ENCODE measurements at places on chromosomes 6 and 20.
A peak's percentile ranks its signal among the peaks of the same experiment; 100 is the strongest.

DNA sequence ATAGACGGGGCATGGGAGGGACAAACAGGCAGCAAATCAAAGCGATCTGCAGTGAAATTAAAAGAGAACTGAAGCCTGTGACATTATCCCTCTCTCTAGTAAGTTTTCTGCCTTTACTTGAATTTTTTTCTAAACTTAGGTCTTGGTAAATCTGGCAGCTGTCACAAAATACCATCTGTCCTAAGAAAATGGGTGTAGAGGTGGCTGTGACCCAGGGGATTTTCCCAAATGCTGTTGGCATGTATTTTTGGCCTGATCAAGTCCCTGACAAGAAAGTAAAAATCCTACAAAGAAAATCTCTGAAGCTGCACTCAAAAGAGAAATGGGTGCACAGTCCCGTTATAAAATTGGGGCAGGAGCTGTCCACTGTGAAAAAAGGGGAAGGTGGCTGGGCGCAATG lies 30.2 kb upstream of the F13A1 start:
- no peak for DNase-seq

- DNase-seq: no peak
Measured at GRCh38 chr20:20161611-20162010, 109.3 kb downstream of the CFAP61 start.

GRCh38 chr6:31692353-31692752 lies 10.8 kb downstream of the ABHD16A start:
- DNase-seq: no peak

GRCh38 chr6:163182696-163183095 lies 231.8 kb upstream of the QKI start:
- DNase-seq: no peak

GRCh38 chr6:49462599-49462926 lies 490 bp downstream of the MMUT start:
- peak; percentile 30 for DNase-seq

GRCh38 chr6:149840345-149841075 lies 23.6 kb downstream of the LRP11 start:
- DNase-seq: peak; percentile 58

- no peak for DNase-seq
Measured at GRCh38 chr6:6700407-6701270, 112.1 kb downstream of the LY86 start.

DNA sequence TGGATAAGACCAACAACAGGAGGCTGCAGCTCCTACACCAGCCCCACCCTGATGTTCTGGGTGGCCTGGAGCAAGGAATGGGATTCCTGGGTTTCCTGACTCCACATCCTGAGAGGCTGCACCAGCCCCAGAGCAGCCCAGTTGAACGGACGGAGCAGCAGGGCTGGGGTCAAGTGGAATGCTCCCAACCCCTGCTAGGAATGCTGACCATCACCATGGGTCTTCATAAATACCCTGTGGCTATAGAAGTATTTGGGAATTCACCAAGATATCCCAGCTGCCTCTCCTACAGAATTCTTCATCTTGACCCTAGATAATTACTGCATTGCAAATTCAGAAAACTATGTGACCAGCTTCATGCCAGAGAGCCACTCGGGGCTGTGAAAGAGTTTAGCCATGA lies 180.3 kb downstream of the THBS2 start:
- no peak for DNase-seq

DNA sequence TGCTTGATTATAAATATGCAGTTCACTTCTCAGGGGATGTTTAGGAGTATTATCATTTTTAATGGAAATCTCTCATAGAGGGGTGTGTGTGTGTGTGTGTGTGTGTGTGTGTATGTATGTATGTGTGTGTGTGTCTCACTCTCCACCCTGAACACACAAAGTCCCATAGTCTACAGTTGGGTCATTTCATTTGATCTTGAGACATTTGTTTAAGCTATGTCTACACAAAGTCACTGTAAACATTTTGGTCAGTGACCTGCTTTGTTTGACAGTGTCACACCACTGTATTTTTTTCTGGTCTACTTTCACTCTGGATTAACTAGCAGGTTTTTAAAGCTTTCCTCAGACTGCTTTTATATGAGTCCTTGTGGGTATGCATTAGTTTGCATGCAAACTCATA lies 215.2 kb downstream of the GRIK2 start:
- DNase-seq: no peak

GRCh38 chr6:143605906-143606521 lies 71.8 kb upstream of the PHACTR2 start:
- no peak for DNase-seq

- DNase-seq: no peak
Measured at GRCh38 chr6:170317076-170317475, 10.5 kb downstream of the FAM120B start.

GRCh38 chr6:123616942-123617341 lies 19.8 kb downstream of the TRDN start:
- no peak for DNase-seq

- DNase-seq: no peak
Measured at GRCh38 chr6:148943451-148943850, 196.6 kb downstream of the UST start.

DNA sequence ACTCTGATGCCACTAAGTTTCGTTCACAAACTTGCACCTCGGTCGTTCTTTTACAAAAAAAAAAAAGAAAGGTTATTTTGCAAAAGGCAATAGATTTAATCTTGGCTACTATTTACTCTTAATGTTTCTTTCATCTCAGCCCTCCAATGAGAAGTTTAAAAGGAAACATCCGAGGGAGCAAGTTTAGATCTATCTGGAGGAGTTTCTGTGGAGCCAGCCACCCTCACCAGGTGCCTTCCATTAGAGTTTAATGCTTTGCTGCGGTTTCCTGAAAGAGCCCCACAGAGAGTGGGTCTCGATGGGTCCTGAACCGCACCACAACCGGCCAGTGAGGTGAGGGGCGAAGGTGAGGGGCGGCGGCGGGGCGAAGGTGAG lies 632 bp downstream of the PRKN start:
- DNase-seq: no peak

- DNase-seq: no peak
Measured at GRCh38 chr6:93423542-93423941, 4.2 kb upstream of the EPHA7 start.

DNA sequence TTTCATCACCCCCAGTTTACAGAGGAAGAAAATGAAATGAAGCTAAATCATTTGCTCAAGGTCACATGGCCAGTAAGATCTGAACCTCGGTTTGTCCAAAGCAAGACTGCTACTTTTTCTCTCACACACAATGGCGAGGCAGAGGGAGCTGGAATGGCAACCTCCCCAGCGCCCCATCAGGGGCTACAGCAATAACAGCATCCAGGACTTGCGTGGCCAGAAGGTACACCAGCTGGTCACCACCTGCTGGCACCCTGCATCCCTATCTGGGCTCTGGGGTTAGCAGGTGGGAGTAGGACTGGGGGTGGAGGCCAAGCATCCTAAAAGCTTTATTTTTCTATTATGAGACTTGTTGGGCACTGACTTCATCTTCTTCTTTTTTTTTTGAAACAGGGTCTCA lies 41.3 kb downstream of the TTI1 start:
- no peak for DNase-seq

DNA sequence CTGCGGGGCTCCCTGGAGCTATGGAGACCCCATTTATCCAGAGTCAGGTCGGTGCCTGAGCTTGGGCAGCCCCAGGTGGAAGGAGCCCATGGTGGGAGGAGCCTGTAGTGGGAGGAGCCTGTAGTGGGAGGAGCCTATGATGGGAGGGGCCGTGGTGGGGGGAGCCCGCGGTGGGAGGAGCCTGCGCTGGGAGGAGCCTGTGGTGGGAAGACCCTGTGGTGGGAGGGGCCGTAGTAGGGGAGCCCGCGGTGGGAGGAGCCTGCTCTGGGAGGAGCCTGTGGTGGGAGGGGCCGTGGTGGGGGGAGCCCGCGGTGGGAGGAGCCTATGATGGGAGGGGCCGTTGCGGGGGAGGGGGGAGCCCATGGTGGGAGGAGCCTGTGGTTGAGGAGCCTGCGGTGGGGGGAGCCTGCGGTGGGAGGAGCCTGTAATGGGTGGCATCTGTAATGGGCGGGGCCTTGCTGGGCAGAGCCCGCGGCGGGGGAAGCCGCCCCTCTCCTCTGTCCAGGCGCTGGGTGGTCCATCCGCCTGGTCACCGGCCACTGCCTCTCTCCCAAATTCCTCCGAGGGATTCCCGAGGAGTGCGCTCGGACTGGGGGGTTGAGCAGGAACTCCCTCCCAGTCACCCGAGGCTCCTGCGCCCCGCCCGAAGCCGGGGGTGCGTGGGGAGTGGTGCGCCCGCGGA lies 567 bp upstream of the FNDC11 start:
- DNase-seq: no peak

GRCh38 chr20:53163486-53163885 lies 191.3 kb downstream of the TSHZ2 start:
- DNase-seq: no peak

DNA sequence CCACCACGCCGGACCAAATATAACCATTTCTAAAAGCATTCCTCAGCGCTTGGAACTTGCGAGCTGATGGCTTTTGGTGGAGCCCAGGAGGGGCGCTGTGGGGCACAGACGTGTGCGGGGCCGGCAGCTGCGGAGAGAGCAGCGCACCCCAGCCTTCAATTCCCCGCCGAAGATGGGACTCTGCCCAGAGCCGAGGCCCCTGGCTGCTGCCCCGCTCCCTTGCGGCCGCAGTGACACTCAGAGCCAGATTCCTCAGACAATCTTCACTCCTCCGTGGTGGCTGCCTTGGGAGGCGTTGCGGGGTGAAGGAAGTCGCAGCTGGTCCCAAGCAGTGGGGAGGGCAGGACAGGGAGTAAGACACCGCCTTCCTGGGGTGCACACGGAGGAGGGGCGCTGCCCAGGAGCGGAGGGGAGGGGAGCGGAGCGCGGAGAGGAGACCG lies 87.7 kb downstream of the TMEM242 start:
- DNase-seq: peak; percentile 53

GRCh38 chr20:14219801-14220461 lies 117.5 kb downstream of the FLRT3 start:
- DNase-seq: no peak

DNA sequence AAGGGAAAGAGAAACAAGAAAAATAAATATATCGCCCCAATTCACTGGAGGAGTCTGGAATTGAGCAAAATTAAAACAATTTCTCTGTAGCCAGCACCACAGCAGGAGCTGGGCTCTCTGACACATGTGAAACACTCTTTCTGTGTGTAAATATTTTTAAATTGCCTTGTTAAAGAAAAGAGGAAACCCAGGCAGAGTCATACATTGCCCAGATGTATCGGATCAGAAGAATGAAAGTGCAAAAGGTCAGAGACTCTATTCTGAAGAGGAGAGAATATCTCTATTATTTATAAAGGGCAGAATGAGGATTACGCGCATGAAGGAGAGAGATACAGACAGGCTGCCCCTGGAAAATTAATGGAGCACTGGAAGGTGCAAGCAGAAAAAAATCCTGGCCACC lies 127.0 kb upstream of the MAN1A1 start:
- DNase-seq: no peak

- DNase-seq: no peak
Measured at GRCh38 chr20:18794428-18794787, 19.2 kb upstream of the SCP2D1 start.

DNA sequence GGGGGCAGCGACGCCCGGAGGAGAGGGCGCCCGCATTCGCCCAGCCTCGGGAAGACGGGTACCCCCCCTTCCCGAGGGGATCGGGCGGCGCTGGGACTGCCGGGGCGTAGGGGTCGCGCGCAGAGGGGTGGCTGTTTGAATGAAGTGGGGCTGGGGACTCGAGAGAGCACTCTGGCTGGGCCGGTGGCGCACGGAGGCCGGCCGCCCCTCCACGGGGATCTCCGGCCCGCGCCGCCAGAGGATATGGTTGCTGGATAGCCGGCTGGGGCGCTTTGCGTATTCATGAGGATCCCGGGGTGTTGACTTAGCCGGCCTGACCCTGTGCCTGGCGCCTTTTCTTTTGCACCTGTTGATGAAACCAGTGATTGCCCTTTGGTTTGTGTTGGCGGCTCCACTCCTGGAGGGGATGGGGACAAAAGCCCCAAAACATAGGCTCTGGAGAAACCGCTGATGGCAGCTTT lies 469 bp downstream of the SYNJ2 start:
- no peak for DNase-seq

- no peak for DNase-seq
Measured at GRCh38 chr20:51720854-51721253, 47.3 kb downstream of the ATP9A start.

GRCh38 chr20:44057698-44058675 lies 129.0 kb downstream of the JPH2 start:
- DNase-seq: no peak

- DNase-seq: no peak
Measured at GRCh38 chr20:58553841-58554240, 38.6 kb upstream of the APCDD1L start.

DNA sequence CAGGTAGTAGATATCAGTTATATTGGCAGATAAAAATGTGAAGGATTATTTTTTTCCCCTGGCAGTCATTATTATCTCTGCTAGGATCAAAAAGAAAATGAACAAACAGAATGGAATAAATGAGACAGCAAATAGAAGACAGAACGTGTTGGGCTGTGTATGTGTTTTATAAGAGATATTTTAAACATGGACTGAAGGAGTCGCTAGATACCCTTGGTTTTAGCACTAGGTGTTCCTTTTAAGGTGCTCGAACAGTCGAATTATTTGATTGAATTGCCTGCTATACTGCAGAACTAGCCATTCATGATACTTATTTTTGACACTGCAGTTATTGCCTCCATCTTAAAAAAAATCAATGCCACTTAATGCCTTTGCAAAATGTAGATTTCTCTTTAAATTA lies 3.7 kb downstream of the GRIK2 start:
- no peak for DNase-seq

DNA sequence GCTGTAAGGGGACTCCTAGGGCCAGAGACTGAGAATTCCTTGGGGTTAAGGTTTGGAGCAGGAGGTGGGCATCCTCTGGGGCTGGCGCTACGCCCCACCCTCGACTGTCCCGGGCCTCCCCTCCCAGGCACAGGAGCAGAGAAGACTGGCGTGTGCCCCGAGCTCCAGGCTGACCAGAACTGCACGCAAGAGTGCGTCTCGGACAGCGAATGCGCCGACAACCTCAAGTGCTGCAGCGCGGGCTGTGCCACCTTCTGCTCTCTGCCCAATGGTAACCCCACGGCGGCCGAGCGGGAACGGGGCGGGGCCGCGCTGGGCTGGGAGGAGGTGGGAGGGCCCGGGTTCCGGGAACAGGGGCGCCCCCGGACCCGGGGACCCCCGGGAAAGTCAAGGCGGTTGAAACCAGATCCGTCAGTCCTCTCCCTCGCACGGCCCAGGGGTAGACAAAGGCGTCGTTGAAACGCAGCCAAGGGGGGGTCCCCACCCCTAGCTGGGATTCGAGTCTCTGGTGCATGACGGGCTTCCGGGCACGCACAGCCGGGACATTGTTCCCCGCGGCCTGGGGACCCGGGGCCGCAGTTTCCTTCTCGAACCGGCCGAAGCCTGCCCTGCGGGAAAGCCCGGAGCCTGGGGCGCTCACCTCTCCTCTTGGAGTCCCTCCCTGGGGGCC lies 844 bp downstream of the WFDC2 start:
- no peak for DNase-seq

DNA sequence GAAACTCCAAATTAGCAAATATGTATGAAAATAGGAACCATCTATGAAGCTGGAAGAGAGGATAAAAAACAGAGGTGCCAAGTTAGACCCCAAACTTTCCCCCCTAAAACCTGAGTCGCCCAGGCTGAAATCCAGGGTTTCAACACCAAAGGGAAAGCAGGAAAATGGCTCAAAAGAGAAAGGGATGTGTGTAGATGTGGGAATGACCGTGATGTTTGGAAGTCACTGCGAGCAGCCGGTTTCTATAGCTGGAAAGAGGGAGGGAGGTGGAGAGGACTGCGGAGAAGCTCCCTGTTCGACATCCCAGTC lies 4.5 kb downstream of the RING1 start:
- DNase-seq: no peak

GRCh38 chr20:38242848-38243708 lies 17.5 kb downstream of the KIAA1755 start:
- DNase-seq: no peak

- peak; percentile 12 for DNase-seq
Measured at GRCh38 chr6:36724514-36725390, 27.1 kb downstream of the RAB44 start.
